ENCODE measurements at places on chromosomes 12 and 14. TPM values are rescaled to one million over a fixed set of nuclear protein-coding genes. Genes with fewer than 3 reads are reported as not detected.

The CABP1 gene
- total RNA-seq, result 1.0 TPM

The CELA1 gene
- not detected for total RNA-seq

The COCH gene
- 9.6 TPM for total RNA-seq

The ADAM21 gene
- total RNA-seq, result not detected

The CAND1 gene
- total RNA-seq, result 48.8 TPM

The POU6F1 gene
- 9.6 TPM for total RNA-seq

The C12orf54 gene
- not detected for total RNA-seq

The GPRC5A gene
- total RNA-seq, result 1.6 TPM

The FOXG1 gene
- not detected for total RNA-seq

The GNB3 gene
- 0.33 TPM for total RNA-seq

The ZNF140 gene
- 14.3 TPM for total RNA-seq

The RAB5B gene
- total RNA-seq, result 33.9 TPM

The FOXN4 gene
- not detected for total RNA-seq

The LGR5 gene
- total RNA-seq, result 0.52 TPM

The GLIPR1L2 gene
- total RNA-seq, result 1.6 TPM

The RPL10L gene
- total RNA-seq, result not detected

The LRRC10 gene
- total RNA-seq, result not detected

The DEGS2 gene
- total RNA-seq, result 7.3 TPM

The CARMIL3 gene
- total RNA-seq, result 0.78 TPM

The HNRNPA1 gene
- 247 TPM for total RNA-seq
